ENCODE measurements at places on chromosomes 3 and 15.

DNA sequence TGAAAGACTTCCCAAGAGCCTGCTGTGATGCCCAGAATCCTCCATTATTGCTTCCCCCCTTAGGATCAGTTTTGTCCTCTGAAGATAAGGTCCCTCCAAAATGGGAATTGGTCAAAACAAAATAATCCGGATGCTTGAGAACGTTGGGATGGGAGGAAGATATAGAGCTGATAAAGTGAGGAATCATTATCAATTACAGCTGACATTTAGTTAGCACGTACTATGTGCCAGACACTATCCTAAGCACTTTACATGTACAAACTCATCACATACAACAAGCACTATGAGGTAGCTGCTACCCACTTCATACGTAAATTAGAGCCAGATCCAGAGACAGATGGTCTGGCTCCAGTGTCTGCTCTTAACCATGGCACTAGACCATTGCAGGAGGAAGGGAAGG lies 6.6 kb upstream of the RPP25 start:
- no peak overlapping the region for H3K4me3 ChIP-seq
- H3K36me3 ChIP-seq, result no peaks in the 10 kb centered on the region
- peaks cover 17% of the 10 kb centered on the region for H3K27me3 ChIP-seq
- H3K27ac ChIP-seq, result no peak overlapping the region

DNA sequence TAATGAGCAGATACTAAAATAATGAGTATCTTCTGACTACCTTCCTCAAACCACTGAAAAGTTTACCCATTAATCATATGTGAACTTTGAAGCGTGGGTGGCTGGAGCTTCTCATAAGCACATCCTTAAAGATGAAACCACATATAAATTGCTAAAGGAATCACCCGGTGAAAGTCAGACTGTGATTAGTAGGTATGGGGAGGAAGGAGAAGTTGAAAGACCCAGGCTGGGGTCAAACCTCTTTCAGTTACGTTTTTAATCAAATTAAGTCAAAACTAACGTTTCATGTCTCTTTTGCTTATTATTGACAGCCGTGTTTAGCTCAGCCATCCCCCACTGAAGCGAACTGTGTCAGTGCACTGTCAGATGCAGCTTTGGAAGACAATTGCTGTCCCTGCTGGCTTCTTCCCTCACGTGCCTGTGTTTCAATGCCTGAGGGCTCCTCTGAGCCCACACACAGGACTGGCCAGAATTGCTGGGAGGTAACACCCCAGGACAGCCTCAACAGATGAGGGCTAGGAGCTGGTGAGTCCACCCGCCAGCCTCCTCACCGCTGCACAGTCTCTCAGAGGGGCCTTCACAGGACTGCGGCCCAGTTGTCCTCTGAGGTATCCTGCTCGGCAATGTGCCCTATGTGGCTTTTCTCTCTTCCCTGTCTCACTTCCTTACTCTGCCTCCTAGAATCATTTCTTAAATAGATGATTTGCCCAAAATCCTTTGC lies 29.3 kb upstream of the SH3BP5 start:
- peaks cover 50% of the 10 kb centered on the region for H3K4me1 ChIP-seq
- H3K27me3 ChIP-seq, result no peaks in the 10 kb centered on the region
- DNase-seq, result no peak
- H3K4me3 ChIP-seq, result no peak overlapping the region
- H3K27ac ChIP-seq, result no peak overlapping the region

DNA sequence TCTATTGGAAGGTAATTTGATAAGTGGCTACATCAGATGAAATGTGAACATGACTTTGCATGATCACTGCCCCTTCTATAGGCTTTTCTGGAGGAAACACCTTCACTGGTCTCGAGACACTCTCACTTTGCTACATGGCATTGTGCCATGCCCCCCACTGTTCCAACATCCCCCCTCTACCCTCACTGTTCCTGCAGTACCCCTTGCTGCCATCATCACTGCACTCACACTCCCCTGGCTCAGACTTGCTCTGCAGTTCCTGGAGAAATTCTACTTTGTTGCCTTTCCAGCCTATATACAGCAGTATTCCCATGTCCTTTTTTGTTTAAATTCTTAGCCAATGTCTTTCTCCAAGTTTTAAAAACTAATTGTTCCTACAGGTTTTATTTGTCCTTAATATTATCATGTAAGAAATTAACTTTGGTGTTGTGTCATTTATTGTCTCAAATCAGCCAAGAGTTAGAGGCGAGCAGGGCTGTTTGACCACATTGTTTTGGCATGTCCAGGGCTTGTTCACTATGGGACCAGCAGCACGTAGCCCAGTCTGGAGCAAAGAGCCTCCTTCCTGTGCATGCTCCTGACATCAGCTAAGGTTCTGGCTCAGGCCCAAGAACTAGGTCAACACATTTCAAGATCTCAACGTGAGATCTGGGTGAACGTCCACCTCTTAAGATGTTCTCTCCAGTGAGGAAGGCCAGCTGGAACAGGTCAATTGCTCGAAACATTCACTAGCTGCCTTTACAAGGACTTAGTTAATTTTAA lies 246.4 kb downstream of the SLC9A9 start:
- no peaks in the 10 kb centered on the region for H3K36me3 ChIP-seq
- no peak for DNase-seq
- no peak overlapping the region for H3K4me3 ChIP-seq
- no peaks in the 10 kb centered on the region for H3K4me1 ChIP-seq
- no peaks in the 10 kb centered on the region for H3K27me3 ChIP-seq

DNA sequence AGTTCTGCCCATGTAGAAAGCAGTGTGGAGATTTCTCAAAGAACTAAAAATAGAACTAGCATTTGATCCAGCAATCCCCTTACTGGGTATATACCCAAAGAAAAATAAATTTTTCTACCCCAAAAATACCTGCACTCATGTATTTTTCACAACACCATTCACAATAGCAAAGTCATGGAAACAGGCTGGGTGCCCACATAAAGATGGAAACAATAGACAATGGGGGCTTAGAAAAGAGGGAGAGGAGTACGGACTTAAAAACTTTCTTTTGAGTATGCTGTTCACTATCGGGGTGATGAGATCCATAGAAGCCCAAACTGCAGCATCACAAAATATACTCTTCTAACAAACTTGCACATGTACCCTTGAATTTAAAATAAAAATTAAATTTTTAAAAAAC lies 345.1 kb upstream of the CCDC54 start:
- no peaks in the 10 kb centered on the region for H3K36me3 ChIP-seq
- no peaks in the 10 kb centered on the region for H3K27me3 ChIP-seq
- H3K27ac ChIP-seq, result no peak overlapping the region

DNA sequence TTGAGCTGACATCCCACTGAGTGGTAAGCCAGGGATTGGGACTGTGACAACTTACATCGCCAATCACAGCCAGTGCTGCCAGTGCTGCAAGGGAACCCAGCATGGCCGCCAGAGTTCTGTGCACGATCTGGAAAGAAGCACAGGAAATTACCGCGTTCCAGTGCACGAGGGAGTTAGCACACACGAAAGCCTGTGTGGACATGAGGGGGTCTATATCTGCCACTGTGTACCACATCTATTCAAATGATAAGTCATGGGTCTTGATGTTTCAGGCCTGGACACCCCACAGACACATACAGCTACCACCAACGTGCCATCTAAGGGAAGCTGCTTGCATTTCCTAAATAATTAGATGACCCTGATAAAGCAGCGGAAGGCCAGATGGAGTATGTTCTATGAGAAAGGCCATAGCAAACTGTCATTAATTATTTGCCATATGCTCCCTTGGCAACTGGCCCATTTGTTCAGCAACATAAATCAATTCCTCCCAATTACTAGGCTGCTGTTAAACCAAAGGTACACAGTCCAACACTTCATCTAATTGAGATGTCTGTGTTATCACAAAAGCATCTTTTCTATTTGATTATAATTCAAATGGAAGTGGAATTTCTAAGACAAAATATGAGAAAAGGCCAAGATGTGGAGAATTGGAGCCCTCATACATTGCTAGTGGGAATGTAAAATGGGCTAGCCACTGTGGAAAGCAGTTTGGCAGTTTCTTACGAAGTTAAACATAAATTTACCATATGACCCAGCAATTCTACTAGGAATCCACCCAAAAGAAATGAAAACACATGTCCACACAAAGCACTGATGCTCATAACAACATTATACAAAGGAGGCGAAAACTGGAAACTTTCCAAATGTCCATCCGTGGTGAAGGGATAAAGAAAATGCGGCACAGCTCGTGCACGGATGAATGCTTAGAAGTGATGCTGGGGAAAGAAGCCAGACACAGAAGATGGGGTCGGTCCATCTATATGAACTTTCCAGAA lies 108.3 kb downstream of the OCA2 start:
- H3K4me3 ChIP-seq, result no peak overlapping the region
- H3K36me3 ChIP-seq, result no peaks in the 10 kb centered on the region
- no peaks in the 10 kb centered on the region for H3K27me3 ChIP-seq
- no peak overlapping the region for H3K27ac ChIP-seq

GRCh38 chr3:146589899-146590508 lies 15.1 kb downstream of the PLSCR5 start:
- peak; percentile 5 for DNase-seq
- no peaks in the 10 kb centered on the region for H3K36me3 ChIP-seq
- H3K4me1 ChIP-seq, result no peaks in the 10 kb centered on the region
- H3K27ac ChIP-seq, result no peak overlapping the region
- no peak overlapping the region for H3K4me3 ChIP-seq

- no peak for DNase-seq
- no peaks in the 10 kb centered on the region for H3K36me3 ChIP-seq
- H3K4me1 ChIP-seq, result no peaks in the 10 kb centered on the region
Measured at GRCh38 chr3:81929697-81930096, 168.3 kb upstream of the GBE1 start.

DNA sequence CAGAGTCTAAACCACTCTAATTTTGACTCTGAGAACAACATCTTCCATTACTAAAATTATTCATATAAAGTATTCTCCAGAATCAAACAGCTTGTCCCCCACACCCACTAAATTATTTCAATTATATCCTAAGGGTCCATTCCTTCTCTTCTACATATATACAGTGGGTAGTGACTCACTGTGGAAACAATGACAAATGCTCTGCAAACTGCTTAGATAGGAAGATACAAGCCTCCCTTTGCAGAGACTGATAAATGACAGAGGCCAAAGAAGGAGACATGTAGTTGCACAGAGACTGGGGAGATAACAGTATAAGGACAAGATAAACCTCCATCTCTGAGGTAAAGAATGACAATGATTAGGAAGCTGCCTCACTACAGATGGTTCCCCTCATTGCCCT lies 1087.4 kb downstream of the AGBL1 start:
- no peaks in the 10 kb centered on the region for H3K36me3 ChIP-seq
- no peak overlapping the region for H3K27ac ChIP-seq
- H3K4me1 ChIP-seq, result no peaks in the 10 kb centered on the region

- no peak for DNase-seq
- no peaks in the 10 kb centered on the region for H3K36me3 ChIP-seq
- no peaks in the 10 kb centered on the region for H3K27me3 ChIP-seq
- no peak overlapping the region for H3K27ac ChIP-seq
- peaks cover 30% of the 10 kb centered on the region for H3K4me1 ChIP-seq
Measured at GRCh38 chr3:196419386-196419785, 12.8 kb downstream of the UBXN7 start.

DNA sequence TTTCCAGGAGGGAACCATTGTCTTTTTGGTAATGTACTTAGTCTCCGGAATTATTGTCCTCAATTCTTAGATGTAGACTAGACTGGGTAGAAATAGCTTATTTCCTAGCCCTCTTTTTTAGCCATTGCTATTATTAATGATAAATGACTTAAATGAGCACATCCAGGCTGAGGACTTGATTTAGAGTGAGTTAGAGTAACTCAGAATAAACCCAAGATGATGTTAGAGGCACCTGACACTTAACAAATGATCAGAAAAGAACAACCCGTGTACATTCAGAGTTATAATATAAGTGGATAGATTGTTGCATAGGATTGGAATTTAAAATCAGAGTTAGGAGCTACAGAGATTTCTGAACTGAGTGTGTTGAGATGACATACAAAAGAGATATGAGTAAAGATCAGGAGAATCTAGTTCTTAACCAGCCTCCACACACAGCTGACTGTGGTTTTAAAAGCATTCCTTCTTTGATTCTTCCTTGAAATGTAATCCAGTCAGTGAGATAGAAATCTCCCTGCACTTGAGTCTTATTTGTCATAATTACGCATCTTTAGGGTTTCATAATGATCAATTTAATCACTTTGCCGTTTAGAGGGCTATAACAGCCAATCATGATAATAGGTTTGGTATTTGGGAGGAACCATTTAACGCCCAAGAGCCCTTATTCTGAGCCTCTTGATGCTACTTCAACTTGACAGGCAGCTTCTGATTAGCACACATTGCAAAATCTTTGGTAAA lies 366.5 kb downstream of the GAP43 start:
- H3K4me3 ChIP-seq, result no peak overlapping the region
- H3K27ac ChIP-seq, result no peak overlapping the region
- no peaks in the 10 kb centered on the region for H3K36me3 ChIP-seq
- H3K27me3 ChIP-seq, result no peaks in the 10 kb centered on the region
- DNase-seq, result no peak

DNA sequence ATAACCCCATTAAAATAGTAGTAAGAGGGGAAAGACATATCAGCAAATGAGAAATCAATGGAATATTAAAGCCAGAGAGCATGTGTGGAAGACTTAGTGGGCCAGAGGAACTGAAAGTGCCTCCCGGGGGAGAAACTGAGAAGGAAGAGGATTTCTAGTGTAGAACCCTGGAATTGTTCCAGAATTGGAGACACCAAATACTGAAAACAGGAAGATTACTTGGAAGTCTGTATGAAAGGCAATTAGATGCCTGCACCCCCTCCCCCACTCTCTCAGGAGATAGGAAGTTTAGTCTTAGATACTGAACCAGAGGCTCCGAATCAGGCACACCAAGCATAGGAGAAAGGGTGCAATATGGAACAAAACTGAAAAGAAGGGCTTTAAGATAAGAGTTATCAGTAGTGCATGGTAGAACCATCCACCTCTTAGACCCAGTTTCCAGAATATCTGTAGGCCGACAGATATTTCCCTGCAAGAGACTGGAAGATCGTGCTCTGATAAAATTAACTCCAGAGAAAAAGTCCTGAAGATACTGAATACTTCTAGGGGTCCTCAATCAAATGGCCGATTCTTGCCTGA lies 32.4 kb downstream of the KLHL18 start:
- no peak overlapping the region for H3K4me3 ChIP-seq
- H3K4me1 ChIP-seq, result no peaks in the 10 kb centered on the region
- no peak overlapping the region for H3K27ac ChIP-seq
- H3K27me3 ChIP-seq, result no peaks in the 10 kb centered on the region
- DNase-seq, result no peak

GRCh38 chr15:58977887-58978286 lies 9.6 kb upstream of the RNF111 start:
- DNase-seq, result no peak
- no peak overlapping the region for H3K4me3 ChIP-seq
- peaks cover 24% of the 10 kb centered on the region for H3K4me1 ChIP-seq
- H3K36me3 ChIP-seq, result no peaks in the 10 kb centered on the region
- H3K27ac ChIP-seq, result no peak overlapping the region

- H3K4me3 ChIP-seq, result no peak overlapping the region
- no peaks in the 10 kb centered on the region for H3K27me3 ChIP-seq
- no peaks in the 10 kb centered on the region for H3K4me1 ChIP-seq
Measured at GRCh38 chr3:50415816-50416215, 56.5 kb upstream of the TMEM115 start.
